ENCODE measurements at places on chromosomes 3 and 15.
A peak's percentile ranks its signal among the peaks of the same experiment; 100 is the strongest.

DNA sequence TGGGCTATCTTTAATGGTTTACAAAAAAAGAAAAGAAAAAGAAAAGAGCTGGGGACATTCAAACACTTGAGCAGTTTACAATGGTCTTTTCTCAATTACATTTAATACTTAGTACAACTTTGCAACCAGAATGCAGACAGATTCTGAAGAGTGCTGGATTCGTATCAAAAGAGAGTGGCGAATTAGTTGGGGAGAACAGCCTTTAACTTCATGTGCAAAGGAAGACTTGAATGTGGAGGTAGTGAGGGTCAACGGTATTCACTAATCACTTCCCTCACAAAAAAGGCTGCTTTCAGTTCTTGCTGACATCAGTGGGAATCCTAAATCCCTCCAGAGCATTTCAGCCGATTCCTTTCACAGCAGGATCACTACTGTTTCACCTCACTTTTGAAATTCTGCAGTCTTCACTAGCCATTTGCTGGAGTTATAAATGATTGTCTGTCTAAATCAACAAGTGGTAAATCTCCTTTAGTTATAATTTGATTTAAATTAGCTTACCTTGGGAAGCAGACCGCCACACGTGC, 323.0 kb upstream of the SEMA6D start:
- no peak for DNase-seq

DNA sequence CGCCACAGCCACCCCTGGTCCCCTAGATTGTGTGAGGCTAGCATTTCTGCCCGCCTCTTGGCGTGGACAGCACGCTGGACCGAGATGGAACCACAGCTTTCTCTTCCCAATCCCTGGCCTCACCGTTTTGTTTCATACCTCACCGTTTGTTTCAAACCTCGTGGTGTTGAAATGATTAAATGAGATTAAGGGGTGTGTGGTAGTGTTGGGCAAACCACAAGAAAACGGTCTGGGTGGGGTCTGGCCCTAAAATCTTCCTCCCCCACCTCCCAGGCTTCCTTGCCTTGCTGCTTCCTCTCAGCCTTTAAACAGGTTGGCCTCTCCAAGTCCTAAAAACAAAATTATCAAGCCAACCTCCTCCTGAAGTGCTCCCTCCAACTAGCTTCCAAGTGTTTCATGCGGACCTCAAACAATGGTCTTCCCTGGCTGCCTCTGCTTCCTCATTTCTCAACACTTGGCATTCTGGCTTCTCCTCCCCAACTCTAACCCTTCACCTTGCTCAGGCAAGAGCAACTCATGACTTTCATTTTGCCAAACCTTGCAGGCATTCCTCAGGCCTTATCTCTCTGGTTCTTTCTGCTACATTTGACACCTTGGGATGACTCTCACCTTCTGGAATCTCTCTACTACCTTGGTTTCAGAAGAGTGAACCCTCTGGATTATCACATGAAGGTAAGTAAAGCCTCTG, 1.4 kb upstream of the ATP13A3 start:
- peak; percentile 66 for DNase-seq

DNA sequence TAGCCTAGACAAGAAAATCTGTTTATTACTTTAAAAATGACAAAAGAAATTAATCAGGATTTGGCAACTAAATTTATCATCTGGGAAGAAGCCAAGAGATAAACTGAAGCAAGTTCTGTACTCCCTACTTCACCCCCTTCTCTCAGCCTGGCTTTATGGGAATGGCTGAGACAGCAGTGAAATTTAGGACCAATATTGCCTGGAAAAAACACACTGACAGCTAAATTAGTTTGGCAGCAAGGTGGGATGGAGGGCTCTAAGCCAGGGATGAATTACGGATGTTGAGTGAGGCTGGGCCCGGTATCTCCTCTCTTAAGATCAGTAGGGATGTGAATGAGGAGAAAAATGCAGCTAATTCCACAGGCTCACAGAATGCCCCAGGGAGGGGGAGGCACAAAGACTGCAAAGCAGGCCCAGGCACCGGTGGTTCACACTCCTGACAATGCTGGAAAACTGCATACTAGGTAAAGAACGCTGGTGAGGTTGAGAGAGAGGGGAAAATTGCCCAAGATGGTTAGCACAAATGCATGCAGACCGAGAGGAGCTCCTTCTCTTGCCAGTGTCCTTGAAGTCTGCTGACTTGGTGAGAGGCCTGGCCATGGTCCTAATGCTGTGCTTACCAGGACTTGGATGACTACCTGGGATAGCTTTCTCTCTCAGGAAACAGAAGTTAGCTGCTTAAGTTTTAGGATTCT, 89.0 kb downstream of the WDR76 start:
- DNase-seq, result no peak

- DNase-seq, result no peak
These were observed 16.0 kb downstream of the NEK10 start for GRCh38 chr3:27353221-27353620.

- DNase-seq, result peak; percentile 79
These were observed 16.8 kb upstream of the CHD2 start for GRCh38 chr15:92883163-92883875.

Measured in inflammatory macrophage treated with lipopolysaccharide for 1 hour (primary cell).